Muscle of arm (tissue), 14 donors: ENCODE measurements at places on chromosomes 11 and 22. TPM values are rescaled to one million over a fixed set of nuclear protein-coding genes. Genes with fewer than 3 reads are reported as not detected.

GLYAT gene
- polyA plus RNA-seq, result 0.22 TPM

MS4A8 gene
- 7.7 TPM for polyA plus RNA-seq

HMOX1 gene
- polyA plus RNA-seq, result 10.8 TPM

ASRGL1 gene
- polyA plus RNA-seq, result 4.9 TPM

TMEM86A gene
- polyA plus RNA-seq, result 2.9 TPM

CABP7 gene
- polyA plus RNA-seq, result 0.07 TPM

FGF19 gene
- polyA plus RNA-seq, result 2.5 TPM

KCNQ1 gene
- not detected for polyA plus RNA-seq

PPP2R1B gene
- polyA plus RNA-seq, result 16.4 TPM

SAA2 gene
- not detected for polyA plus RNA-seq

CRYBB3 gene
- not detected for polyA plus RNA-seq

MYBPC3 gene
- 0.19 TPM for polyA plus RNA-seq

MMP20 gene
- polyA plus RNA-seq, result not detected

NUCB2 gene
- 50.9 TPM for polyA plus RNA-seq

GPR83 gene
- 0.13 TPM for polyA plus RNA-seq

INS gene
- polyA plus RNA-seq, result not detected

MRGPRE gene
- not detected for polyA plus RNA-seq

LARGE2 gene
- 0.44 TPM for polyA plus RNA-seq

PANX2 gene
- polyA plus RNA-seq, result not detected

MRPL16 gene
- polyA plus RNA-seq, result 33.2 TPM
